Brain microvascular endothelial cell (primary cell): ENCODE measurements at places on chromosomes 11 and 22.

- DNase-seq: no peak
Observed at GRCh38 chr22:49186762-49187161, 640.9 kb downstream of the BRD1 start.

- DNase-seq: no peak
Observed at GRCh38 chr11:19828382-19829108, 115.9 kb downstream of the NAV2 start.

GRCh38 chr11:65437436-65438227 is 15.0 kb downstream of the NEAT1 start:
- no peak for DNase-seq

DNA sequence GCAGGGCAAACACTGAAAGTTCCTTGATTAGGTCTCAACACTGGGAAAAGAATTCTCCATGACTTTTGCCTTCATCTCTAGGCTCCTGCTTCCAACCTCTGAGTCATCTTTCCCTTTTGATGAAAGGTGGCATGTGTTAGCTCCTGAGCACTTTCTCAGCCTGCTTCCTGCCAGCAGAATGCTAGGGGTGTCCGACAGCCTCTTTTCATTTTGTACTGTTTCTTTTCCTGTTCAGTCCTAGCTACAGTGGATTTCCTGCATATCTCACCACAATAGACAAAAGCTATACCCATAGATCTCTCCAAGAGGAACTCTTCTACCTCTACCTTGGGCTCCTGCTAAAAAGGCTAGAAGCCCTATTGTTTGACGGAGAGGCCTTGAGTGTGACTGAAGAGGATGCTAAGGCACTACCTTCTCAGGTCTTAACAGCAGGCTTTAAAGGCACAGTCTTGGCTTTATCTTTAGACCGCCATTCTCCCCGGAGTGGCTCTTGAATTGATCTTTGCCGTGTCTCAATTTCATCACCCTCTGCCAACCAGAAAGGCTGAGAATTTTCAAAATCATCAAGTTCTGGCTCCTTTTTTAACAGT is 145.5 kb downstream of the RBFOX2 start:
- no peak for DNase-seq

- DNase-seq: no peak
Observed at GRCh38 chr22:39457556-39458443, 988 bp downstream of the MGAT3 start.

- DNase-seq: no peak
Observed at GRCh38 chr22:49950396-49950994, 10.1 kb upstream of the PIM3 start.

GRCh38 chr11:45368697-45369096 is 82.6 kb upstream of the SYT13 start:
- no peak for DNase-seq

DNA sequence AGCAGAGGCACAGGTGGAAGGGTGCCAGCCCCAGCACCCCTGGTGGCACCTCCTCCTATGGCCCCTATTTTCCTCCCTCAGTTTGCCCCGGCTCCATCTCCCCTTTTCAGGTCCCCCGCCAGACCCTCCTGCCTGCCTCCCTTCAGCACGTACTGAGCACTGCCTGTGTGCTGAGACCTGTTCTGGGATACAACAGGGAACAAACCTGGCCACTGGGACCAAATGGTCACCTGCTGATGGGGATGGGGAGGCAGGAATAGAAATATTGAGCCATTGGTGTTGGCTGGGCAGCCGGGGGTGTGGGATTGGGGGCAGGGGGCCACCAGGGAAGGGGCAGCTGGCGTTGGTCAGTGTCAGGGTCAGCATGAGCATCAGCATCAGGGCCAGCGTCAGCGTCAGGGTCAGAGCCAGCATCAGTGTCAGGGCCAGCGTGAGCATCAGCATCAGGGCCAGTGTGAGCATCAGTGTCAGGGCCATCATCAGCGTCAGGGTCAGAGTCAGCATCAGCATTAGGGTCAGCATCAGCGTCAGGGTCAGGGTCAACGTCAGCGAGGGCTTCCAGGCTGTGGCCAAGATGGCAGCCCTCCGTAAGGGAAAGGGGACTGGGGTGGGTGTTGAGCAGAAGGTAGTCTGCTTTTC is 7.5 kb downstream of the ZNF74 start:
- DNase-seq: no peak
